ENCODE measurements at places on chromosomes 3 and 15.

DNA sequence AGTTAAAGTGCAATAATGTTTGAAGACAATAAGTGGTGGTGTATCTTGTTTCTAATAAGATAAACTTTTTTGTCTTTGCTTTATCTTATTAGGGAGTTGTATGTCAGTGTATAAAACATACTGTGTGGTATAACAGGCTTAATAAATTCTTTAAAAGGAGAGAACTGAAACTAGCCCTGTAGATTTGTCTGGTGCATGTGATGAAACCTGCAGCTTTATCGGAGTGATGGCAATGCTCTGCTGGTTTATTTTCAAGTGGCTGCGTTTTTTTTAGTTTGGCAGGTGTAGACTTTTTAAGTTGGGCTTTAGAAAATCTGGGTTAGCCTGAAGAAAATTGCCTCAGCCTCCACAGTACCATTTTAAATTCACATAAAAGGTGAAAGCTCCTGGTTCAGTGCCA is 2.7 kb downstream of the RPL15 start:
- no peak for DNase-seq

DNA sequence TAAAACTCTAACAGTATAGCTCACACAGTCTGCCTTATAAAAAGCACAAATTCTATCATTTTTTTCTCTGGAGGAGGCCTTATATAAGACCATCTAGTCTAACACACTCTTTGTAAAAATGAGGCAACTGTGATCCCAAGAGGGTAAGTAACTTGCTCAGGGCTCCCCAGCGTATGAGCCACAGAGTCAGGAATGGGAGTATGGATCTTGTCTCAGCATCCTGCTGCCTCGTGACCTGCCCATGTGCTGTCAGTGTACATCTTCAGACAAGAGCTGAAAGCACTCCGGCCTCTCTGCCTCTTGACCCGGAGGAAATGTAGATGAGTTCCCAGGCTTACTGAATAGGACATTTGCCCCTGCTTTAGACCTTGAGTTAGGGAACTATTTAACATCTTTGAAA is 28.4 kb upstream of the MEF2A start:
- no peak for DNase-seq

DNA sequence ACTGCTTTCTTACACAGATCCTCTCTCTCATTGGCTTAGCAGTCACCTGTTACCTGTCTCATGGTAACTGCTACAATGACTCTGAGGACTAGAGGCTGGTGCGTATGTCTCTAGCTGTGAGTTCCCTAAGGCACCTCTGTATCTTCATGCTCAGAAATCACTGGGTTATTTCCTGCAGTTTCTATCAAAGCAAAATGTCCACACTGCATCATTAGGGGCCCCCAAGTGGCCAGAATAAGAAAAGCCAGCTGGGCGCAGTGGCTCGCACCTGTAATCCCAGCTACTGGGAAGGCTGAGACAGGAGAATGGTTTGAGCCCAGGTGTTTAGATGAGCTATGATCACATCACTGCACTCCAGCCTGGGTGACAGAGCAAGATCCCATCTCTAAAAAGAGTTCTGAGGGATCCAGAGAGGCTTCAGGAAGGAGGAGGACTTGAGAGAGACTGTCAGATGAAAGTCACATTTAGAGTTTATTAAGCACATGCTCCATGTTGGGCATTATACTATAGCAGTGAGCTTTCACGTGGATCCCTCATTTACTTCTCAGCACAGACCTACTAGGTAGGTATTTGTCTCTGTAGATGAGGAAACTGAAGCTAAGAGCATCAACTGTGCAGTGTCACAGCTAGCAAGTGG is 2.3 kb upstream of the VPS18 start:
- peak; percentile 50 for DNase-seq

- DNase-seq: no peak
Measured at GRCh38 chr15:28895566-28895965, 9.8 kb downstream of the APBA2 start.

DNA sequence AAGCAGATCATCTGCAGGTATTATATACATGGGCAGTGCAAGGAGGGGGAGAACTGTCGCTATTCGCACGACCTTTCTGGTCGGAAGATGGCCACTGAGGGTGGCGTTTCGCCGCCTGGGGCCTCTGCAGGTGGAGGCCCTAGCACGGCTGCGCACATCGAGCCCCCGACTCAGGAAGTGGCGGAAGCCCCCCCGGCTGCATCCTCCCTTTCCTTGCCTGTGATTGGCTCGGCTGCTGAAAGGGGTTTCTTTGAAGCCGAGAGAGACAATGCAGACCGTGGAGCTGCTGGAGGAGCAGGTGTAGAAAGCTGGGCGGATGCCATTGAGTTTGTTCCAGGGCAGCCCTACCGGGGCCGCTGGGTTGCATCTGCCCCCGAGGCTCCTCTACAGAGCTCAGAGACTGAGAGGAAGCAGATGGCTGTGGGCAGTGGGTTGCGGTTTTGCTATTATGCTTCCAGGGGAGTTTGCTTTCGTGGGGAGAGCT is 639 bp downstream of the MKRN3 start:
- DNase-seq: peak; percentile 13

GRCh38 chr3:8246070-8246469 is 255.6 kb upstream of the LMCD1 start:
- no peak for DNase-seq

DNA sequence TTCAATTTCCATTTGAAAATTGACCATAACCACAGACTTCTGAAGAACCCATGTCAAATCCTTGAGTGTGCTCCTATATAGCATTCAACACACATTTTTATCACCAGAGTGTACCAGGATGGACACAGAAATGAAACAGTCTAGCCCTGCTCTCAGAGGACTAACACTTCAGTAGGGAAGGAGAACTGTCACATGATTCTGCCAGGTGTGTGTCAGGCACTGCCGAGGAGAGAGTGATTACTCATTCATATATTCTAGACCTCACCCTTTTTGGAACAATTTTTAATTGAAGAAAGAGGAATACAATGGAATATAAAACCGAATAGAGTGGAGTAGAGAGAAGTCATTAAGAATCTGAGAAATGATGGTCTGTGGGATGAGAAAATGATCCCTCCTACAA is 125.8 kb downstream of the ERC2 start:
- no peak for DNase-seq

DNA sequence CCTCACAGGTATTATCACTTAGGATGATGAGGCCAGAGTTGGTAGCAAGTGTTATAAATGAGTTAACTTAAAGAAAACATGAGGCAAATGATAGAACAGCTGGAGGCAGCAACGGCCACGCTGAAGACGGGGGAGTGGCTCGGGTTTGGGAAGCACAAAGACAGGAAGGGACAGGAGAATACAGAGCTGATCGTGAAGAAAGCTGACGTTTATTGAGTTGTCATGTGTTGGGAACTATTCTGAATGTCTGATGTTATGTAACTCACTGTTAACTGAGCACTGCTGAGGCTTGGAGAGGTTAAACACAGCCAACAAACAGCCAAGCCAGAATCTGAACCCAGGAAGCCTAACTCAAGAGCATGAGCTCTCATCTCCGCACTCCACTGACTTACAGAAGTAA is 42.3 kb downstream of the FGD5 start:
- no peak for DNase-seq

DNA sequence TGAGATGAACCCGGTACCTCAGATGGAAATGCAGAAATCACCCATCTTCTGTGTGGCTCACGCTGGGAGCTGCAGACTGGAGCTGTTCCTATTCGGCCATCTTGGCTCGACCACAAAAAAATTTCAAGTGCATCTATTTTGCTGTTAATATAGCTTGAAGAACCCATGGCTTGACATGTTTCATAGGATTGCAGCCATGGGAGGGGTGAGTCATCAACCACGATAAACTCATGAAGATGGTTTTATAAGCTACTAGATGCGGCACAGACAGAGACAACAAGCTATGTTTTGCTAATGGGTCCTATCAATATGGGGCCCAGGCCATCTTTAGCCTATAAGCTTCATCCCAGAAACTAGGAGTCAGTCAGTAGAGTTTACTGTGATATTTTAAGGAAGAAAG is 100.4 kb upstream of the PHLDB2 start:
- DNase-seq: no peak

DNA sequence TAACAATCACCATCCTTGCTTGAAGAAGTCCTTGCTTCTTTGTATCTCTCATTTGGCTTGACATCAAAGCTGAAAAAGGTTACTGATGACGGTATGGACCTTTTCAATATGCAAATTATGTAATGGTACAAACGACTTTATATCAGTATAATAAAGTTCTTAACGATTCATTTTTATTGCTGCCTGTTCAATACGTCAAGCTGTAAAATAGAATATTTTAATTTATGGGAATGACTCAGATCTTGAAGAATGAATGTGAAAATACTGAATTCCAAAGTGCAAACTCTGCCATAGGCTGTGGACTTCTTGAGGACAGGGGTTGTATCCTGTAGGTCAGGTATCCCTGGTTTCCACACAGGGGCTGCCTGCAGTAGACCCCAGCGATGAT is 156.2 kb downstream of the PLCL2 start:
- no peak for DNase-seq

- no peak for DNase-seq
Measured at GRCh38 chr3:194220901-194221326, 85.0 kb downstream of the HES1 start.

- DNase-seq: peak; percentile 57
Measured at GRCh38 chr3:11288786-11289637, 16.8 kb downstream of the ATG7 start.

- no peak for DNase-seq
Measured at GRCh38 chr3:37457378-37458065, 283.1 kb upstream of the LRRFIP2 start.

GRCh38 chr15:96276438-96277210 is 53.9 kb upstream of the NR2F2 start:
- no peak for DNase-seq

- no peak for DNase-seq
Measured at GRCh38 chr3:184183679-184184078, 2.3 kb upstream of the ABCF3 start.

DNA sequence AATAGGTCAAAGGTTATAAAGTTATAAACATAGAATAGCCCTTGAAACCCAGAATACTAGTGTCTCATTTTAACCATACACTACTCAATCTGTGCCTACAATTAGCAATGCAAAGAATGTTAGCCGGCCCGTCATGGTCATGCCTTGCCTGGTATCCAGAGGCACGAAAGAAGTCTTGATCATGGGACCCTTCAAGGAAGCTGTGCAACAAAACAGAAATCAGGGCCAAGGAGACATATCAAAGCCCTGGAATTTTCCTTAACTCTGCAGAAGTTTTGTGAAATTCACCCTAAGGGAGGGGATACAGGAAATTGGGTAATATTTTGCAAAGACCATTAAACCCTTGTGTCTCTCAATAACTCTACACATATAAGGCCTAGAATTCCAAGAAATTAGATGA is 482.4 kb downstream of the ROBO1 start:
- DNase-seq: no peak

- DNase-seq: no peak
Measured at GRCh38 chr3:61924090-61924735, 362.8 kb downstream of the PTPRG start.

DNA sequence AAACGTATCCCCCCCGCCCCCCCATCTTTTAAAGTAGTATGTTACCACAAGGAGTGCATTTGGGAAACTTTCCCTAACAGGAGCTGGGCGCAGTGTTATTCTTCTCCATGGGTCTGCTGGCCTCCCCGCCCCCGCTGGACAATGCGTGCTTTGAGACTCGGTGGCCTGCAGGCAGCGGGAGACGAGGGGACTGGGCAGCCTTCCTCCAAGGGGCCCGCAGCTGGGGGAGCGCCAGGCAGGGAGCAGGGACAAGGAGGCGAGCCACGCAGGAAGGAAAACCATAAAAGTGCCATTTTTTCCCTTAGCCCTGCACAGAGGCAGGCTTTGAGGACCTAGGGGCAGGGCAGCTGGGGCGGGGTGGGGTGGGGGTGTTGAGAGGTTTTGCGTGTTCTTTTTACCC is 14.1 kb downstream of the SOX2 start:
- no peak for DNase-seq

- no peak for DNase-seq
Measured at GRCh38 chr15:48419896-48420295, 88.7 kb downstream of the DUT start.

DNA sequence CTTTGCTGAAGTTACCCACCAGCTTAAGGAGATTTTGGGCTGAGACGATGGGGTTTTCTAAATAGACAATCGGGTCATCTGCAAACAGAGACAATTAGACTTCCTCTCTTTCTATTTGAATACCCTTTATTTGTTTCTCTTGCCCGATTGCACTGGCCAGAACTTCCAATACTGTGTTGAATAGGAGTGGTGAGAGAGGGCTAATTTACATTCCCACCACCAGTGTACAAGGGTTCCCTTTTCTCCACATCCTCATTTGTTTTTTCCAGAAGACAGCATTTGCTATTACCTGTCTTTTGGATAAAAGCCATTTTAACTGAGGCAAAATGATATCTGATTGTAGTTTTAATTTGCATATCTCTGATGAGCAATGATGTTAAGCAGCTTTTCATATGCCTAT is 329.9 kb upstream of the TPRG1 start:
- DNase-seq: no peak

- DNase-seq: no peak
Measured at GRCh38 chr3:186189492-186189891, 80.6 kb upstream of the ETV5 start.

DNA sequence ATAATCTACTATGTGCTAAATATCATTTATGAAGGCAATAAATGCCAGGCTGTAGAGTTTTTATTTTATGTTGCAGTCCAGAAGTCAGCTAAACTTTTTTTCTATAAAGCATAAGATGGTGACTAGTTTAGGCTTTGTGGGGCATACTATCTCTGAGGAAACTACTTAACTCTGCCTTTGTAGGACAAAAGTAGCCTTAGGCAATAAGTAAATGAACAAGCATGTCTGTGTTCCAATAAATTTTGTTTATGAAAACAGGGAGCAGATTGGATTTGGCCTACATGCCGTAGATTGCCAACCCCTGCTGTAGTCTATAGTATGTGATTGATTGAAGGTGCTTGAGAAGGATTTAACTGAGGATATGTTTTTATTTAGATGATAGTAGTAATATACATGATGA is 502.5 kb upstream of the NAALADL2 start:
- no peak for DNase-seq

- DNase-seq: no peak
Measured at GRCh38 chr15:73907035-73907408, 19.2 kb upstream of the LOXL1 start.

GRCh38 chr15:99106417-99107220 is 1.7 kb downstream of the SYNM start:
- peak; percentile 15 for DNase-seq

- no peak for DNase-seq
Measured at GRCh38 chr3:72255191-72255590, 470.2 kb upstream of the PROK2 start.

- DNase-seq: peak; percentile 36
Measured at GRCh38 chr3:71681224-71681668, 44.0 kb downstream of the EIF4E3 start.

- no peak for DNase-seq
Measured at GRCh38 chr15:74041311-74041756, 41.0 kb downstream of the GOLGA6A start.

- no peak for DNase-seq
Measured at GRCh38 chr3:157418104-157418503, 18.5 kb upstream of the PTX3 start.

- DNase-seq: no peak
Measured at GRCh38 chr3:158430448-158430847, 140.5 kb upstream of the MLF1 start.

- no peak for DNase-seq
Measured at GRCh38 chr15:23538648-23539047, 26.8 kb upstream of the MKRN3 start.
